ENCODE measurements at places on chromosomes 2 and 18.

GRCh38 chr2:7840651-7841380 is 841.0 kb upstream of the ID2 start:
- DNase-seq, result no peak

GRCh38 chr2:26678035-26678434 is 14.5 kb upstream of the KCNK3 start:
- DNase-seq, result no peak

- no peak for DNase-seq
Measured at GRCh38 chr2:10424051-10424450, 24.1 kb downstream of the ODC1 start.

GRCh38 chr18:7766346-7766745 is 199.2 kb downstream of the PTPRM start:
- DNase-seq, result no peak

DNA sequence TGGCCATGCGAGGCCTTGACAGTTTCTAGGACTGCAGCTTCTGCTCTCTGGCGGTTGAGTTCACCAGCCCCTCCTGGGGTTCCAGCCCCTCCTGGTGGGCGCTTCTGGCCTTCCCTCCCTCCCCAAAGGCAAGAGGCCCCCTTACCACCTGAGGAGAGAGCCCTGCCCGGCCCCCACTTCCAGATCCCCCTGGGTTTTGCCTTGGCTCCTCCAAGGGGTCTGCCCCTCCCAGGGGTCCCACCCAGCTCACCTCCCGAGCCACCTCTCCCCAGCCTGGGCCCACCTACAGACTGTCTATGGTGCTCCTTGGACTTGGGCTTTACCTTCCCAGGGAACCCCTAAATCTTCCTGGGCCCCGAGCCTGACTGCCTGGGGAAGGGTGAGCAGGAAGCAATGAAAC is 264.5 kb downstream of the ATAD2B start:
- no peak for DNase-seq

DNA sequence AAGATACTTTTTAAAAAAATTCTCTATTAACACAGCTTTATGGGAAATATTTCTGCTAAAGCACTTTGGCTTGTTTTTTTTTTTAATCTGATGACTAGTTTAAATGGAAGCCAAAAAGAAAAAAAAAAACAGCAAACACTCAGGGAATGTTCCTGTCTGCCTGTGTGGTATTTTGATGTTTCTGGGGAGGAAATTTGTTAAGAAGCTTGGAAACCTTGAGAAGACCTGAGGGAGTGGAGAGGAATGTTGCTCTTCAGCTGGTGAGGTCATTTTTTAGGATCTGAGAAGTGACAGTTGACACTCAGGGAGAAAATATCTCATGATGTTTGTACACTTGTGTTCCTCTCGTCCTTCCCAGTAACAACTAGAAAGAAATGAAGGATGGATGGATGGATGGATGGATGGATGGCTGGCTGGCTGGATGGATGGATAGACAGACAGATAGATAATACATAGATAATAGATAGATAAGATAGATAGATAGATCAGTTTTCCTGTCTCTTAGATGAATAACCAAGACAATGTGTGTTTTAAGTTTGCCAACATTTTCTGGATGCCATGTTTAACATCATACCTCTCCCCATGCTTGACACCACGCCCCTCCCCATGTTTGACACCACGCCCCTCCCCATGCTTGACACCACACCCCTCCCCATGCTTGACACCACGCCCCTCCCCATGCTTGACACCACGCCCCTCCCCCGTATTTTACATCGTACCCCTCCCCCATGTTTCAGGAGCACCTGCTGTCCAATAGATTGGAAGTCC is 84.8 kb downstream of the CTIF start:
- no peak for DNase-seq

DNA sequence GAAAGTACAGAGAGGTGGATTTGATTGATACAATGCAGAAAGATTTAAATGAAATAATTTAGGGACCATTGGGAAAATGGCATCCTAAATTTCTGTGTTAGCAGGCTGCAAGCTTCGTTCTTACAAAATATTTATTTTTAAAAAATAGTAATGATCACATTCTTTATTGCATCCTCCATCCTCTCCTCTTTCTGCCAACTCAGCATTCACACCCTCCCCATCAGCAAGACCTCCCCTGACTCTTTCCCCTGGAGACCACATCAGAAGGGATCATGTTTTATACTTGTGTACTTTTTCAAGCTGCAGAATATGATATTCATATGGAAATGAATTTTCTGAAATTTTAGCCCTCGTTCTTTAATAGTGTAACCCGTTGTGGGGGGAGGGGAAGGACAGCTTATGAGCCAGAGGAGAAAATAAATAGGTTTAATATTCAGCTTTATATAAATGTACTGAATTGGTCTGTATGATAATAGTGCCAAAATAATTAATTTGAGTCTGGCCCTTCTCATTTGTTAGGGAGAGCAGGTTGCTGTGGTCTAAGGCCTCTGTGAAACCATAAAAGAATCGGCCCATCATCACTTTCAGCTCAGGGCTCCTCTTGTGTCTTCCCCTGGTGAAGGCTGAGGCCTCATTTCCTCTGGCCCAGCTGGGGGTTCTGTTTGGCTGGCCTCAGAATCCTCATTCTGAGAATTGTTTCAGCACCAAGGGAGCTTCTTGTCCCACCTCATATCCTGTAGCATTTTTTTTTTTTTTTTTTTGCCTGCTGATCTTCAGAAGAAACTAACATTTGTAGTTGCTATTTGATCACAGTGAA is 330.8 kb downstream of the TXNL1 start:
- no peak for DNase-seq

DNA sequence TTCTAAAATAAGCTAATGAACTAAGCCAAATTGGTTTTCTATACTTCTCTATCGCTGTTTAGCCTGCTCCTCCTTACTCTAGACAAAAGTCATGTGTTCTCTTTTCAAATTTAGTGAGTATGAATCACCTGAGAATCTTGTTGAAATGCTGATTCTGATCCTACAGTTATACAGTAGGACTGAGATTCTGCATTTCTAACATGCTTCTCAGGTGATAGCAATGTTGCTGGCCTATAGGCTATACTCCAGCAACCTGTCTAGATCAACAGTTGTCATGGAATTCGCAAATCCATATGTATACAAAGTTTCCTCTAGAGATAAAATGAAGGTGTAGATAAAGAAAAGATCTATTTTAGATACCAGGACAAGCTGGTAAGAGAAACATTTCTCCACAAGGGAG is 62.9 kb downstream of the MEMO1 start:
- no peak for DNase-seq

- no peak for DNase-seq
Measured at GRCh38 chr18:43847164-43848091, 570.1 kb upstream of the SYT4 start.

DNA sequence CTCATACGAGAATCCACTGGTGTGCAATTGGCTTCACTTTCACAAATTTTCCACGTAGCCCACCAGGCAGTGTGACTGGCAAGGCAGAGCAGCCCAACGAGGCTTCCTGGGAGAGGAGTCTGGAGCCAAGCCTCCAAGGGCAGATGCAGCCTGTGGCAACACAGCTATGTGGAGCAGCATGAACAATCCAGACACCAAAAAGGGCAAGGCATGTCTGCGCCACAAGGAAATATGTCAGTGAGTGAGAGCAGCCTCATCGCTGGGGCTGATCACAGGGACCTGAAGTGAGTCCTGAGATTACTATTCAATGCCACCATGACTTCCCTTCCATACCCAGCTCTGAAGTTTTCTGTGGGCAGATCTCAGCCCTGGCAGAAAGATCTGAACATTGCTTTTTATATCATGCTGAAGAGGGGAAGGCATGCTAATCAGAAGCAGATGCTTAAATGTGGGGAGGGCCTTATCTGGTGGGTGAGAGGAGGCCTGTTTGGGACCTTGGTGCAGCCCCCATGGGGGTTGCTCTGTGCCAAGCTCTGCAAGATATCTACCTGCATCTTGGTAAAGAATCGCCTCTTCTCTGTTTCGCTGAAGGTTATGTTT is 40.0 kb upstream of the PUM2 start:
- DNase-seq, result no peak

GRCh38 chr2:13919981-13920382 is 712.5 kb upstream of the LRATD1 start:
- DNase-seq, result no peak

- DNase-seq, result no peak
Measured at GRCh38 chr18:59783138-59783537, 85.9 kb upstream of the CCBE1 start.

GRCh38 chr2:233244818-233245217 is 6.7 kb upstream of the ATG16L1 start:
- DNase-seq, result no peak
